Jurkat, Clone E6-1 (cell line): ENCODE measurements at places on chromosomes 6 and 20.

DNA sequence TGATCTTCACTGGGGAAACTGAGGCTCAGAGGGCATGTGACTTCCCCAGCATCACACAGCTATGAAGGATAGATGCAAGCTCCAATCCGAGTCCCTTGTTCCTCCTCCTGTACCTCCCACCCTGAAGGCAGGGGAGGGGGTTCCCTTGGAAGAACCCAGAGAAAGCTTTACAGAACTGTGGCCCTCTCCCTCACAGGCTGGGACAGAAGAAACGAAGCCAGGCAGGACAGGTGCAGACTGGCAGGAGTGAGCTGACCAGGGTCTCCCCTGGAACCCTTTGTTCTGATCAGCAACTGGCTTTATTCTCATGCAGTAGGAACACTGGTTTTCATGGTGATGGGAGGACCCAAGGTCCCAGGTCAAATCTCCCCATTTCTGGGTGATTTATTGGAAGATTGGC is 90.2 kb downstream of the TMEM242 start:
- DNase-seq: no peak

GRCh38 chr20:36768768-36769430 is 4.7 kb downstream of the DSN1 start:
- no peak for DNase-seq

- DNase-seq: no peak
These were observed 147.3 kb downstream of the LAMA2 start for GRCh38 chr6:129030215-129030614.

DNA sequence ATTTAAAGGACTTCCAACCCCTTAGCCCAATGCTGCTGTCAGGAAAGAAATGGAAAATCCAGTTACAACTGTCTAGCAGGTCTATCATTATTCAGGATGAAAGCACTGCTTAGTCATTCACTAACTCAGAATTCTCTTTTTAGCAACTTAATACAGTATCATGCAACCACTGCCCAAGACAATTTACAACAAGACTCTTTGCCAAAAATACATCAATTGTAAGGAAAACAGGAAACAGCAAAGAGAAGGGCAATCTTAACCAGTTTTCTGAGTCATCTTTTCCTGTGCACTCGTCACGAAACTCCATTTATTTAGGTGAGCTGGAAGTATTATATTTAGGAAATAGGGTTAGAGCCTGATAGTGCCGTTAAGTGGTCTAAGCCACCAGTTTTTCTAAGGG is 1197.7 kb upstream of the CITED2 start:
- DNase-seq: no peak

- no peak for DNase-seq
These were observed 8.4 kb downstream of the PSMA7 start for GRCh38 chr20:62134735-62135231.
